ENCODE measurements at places on chromosomes 4 and X.

DNA sequence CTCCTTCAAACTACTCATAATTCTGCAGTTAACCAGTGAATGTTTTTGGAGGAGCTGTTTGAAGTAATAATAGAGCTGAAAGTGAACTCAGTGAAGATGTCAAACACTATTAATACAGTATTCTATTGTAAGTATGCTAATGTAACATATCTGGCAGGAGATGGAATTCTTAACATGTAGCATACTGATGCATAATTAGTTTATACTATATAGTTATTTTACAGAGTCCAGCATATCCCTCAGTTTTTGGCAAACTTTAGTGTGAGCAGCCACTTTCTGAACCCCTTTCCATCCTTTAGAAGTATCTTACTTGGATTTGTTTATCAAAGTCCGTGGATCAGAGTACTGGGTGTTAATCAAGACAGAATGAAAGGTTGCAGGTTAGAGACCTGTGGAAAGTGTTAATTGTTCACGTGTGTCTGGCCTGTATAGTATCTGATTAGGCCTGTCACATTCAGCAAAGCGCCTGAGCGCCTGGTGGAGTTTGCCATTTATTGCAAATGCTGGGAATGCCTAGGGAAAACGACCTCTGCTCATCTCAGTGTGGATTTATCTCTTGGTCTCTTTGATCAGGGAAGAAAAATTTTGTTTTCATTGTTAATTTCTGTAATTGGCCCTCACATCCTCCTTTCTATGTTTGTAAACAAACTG lies 251.7 kb upstream of the MAD2L1 start:
- DNase-seq, result no peak

DNA sequence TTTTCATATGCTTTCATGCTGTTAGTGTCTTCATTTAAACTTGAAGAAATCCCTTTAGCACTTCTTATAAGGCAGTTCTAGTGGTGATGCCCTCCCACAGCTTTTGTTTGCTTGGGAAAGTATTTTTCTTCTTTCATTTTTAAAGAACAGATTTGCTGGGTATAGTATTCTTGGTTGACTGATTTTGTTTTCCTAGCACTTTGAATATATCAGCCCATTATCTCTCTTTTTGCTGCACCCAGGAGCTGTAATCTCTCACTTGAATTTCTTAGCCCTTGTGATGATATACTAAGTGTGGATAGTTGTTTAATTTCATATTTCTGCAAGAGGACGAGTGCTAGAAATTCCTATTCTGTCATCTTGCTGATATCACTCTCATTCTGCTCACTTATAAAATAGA lies 283.7 kb downstream of the GPAT3 start:
- no peak for DNase-seq

- DNase-seq, result no peak
Observed at GRCh38 chr4:80094191-80094590, 21.2 kb upstream of the ANTXR2 start.

DNA sequence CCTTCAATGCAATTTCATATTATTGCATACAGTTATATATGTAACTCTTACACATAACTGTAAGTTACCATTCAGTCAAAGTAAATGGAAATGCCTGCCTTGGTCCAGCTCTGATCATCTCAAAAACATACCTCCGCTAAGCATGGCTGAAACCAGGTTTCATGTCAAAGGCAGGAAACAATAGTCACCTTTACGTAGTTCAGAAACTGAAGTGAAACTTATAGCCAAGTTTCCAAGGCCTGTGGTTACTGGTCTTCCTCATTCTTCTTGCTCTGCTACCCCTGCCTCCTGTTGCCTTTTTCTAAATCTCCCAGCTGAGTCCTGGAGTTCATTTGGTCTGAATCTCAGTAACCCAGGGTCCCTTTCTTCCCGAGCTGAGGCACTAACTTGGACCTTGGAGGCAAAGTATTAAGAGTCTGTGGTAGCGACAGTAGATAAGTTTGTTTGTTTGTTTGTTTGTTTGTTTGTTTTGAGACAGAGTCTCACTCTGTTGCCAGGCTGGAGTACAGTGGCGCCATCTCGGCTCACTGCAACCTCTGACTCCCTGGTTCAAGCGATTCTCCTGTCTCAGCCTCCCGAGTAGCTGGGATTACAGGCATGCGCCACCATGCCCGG lies 30.8 kb downstream of the DAPP1 start:
- DNase-seq, result no peak

DNA sequence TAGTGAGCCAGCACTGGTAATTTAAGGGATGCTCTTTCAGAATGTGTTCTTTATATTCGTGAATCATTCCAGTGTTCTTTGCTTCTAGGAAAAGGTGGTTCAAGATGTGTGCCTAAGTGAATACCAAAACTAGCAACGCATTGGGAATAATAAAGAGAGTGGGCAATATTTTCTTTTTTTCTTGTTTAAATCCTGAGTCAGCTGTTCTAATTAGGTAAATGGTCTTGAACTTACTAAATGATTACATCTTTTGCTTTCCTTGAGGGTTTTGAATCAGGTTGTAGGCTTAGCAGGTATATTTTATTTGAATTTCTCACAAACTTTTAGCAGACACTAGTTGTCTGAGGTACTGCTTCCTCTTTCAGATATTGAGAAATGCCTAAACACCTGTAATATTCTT lies 29.5 kb downstream of the ENPEP start:
- no peak for DNase-seq

Measured in CD4-positive, alpha-beta T cell treated with Interleukin-17A for 4 hours (primary cell).